Ureter (tissue), 1 donor: ENCODE measurements at places on chromosomes 12 and 14.

- no peak for DNase-seq
Measured at GRCh38 chr12:84329938-84330337, 582.7 kb downstream of the SLC6A15 start.

DNA sequence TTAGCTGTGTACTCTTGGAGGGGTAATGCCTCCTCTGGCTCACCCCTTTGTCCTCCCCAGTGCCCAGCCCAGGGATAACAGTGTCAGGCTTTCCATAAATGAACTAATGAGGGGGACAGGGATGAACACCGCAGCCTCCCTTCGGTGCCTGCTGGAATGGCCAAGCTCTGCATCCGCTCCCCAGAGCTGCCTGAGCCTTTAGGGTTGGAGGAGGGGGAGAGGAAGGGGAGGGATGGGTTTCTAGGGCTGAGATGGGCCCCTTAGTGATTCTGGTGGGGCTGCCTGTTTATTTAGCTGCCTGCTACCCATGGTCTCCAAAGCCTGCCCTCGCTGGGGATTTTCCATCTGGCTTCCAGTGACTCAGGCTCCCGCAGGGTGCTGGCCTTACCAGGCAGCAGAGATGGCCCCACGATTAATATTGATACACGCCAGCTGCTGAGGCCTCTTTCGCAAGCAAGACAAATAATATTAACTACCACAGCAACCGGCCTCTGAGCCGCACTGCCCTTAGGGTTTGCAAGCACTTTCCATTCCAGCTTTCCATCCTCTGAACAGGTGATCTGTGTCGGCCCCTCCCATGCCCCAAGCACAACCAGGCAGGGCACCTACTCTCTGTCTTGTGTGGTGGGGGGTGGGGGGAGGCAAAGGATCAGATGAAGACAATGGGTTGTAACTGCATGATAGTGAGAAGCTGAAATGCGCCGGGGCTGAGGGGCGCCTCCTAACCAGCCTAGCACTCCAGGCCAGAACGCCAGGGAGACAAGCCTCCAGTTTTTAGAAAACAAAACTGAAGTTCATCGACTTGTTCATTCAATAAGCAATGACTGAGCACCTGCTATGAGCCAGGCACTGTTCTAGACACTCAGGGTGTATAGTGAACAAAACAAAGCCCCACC, 56.7 kb downstream of the C14orf132 start:
- DNase-seq: peak; percentile 70

DNA sequence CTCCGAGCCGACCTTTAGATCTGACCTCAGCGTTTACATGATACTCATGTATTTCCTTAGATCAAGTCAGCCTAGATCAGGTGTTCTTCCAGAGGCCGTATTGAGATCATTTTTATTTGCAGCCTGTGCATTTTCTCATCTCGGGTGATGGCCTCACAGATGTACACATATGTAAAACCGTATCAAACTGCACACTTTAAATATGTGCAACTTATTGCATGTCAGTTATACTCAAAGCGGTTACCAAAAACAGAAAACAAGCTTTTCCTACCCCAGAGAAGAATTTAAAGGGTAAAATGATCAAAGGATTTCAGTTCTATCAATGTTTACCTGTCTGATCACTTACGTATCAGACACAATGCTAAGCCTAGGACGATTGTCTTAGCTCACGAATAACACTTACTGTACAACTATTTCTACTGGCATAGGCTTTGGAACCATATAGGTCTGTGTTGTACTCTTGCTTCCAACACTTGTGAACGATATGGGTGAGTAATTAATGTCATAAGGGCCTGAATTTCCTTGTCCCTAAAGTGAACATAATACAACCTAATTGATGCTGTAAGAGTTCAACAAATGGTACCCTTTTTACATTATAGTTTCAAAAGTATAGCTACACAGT, 628 bp upstream of the LLPH start:
- DNase-seq: no peak

DNA sequence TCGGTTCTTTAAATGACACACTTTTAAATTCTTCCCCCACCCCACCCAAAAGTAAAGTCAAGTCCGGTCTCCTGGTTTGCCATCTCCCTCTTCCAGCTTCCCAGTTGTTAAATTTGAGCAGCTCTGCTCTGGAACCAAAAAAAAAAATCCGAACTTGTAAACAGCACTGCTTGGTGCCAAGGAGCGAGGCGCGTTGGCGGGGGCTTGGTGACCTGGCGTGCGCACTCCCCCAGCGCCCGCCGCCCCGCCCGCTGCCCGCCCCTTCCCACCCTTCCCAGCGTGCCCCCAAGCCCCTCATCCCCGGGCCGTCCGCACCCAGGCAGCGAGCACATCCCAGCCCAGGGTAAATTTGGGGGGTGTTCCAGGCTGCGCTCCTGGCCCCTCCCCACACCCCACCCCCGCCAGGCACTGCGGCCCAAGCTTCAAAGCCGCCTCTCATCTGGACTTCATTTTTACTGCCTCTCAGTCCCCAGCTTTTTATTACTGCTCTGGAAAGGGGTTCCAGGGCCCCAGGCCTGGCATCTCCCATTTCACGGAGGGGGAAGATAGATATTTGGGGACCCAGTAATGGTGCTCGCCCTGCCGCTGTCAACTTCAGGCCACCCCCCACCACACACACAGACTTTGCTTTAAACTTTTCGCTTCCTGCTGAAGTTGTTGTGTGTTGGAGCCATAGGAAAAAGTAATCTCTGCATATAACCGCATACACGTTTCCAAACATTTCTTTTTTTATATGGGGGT, 11.7 kb upstream of the ITGB7 start:
- DNase-seq: no peak

DNA sequence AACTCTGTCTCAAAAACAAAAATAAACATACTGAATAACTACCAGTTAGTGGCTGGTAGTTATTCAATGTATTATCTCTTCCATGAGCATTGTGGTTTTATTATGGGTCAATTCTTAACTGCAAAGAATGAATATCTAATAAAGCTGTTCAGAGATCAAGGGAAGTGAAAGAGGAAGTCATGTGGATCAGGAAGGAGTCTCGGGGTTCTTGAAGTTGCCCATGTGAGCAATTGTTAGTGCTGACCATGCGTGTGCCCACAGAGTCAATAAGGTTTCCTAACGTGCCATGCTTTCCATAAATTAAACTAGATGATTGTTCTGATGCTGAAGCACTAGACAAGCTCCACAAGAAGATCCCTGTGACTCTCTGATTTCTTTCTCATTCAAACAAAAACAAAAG, 136.5 kb upstream of the CPSF6 start:
- DNase-seq: no peak

GRCh38 chr12:53328043-53328435, 6.6 kb upstream of the AAAS start:
- DNase-seq: no peak

DNA sequence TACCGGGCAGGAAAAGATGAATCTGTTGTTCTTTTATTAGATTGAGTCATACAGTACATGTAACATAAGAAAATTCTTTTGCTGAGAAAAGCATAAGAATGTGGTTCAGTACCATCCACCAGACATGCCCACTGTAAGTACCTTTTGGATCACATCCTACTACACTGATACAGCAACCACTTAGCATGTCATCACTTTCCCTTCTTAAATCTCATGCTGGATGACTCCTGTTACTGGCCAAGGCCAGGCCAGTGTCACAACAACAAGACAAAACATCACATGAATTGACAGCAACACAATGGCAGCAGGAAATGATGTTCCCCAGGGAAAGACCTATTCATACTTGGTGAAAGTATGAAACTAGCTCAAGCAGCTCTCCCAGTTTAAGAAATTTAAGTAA, 46.4 kb downstream of the STXBP6 start:
- DNase-seq: no peak

DNA sequence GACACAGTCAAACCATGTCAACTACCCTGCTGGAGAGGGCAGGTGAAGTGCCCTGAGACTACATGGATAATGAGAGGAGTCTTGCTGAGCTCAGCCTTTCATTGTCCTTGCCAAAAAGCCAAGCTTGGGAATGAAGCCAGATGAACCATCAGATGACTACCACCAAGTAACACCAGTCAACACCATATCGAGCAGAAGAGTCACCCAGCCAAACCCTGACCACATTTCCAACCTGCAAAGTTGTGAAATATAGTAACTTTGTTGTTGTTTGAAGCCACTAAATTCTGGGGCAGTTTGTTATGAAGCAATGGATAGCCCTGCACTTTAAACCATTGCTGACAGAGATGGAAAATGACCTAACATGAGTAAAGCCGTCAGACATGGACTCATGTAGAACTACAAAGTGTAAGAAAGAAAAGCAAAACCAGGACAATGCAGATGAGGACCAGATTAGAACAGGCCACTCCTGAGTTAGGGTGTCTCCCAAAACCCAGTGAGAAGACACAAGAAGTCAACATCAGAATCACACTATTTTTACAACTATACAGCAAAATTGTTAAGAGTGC, 12.5 kb upstream of the CRADD start:
- no peak for DNase-seq

DNA sequence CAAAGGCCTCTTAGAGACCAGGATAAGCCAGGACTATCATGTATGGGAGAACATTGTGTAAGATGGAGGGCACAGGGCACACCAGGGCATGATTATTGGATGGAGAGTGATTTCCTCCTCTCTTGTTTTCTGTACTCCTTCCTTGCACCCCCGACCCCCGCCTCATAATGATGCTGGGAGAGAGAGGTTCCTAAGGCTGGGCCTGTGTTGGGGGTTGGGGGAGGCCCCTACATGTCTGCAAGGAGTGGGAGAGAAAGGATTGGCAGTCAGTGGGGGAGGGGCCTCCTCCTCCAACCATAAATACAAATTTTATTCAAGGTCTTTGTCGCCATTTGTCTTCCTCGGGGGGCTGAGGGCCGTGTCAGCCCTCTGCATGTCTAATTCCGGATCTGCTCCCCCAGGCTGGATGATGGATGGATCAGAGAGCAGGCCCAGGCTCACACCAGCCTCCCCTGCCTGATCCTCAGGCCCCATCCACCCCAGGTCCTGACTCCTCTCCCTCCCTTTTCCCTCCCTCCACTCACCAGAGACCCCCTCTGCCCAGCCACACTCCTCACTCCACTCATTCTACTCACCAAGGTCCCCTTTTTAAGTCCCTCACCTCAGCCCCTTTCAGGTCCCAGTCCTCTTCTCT, 2.0 kb upstream of the C1QL4 start:
- DNase-seq: no peak

GRCh38 chr12:104662203-104662602, 205.5 kb downstream of the CHST11 start:
- no peak for DNase-seq

- no peak for DNase-seq
Measured at GRCh38 chr14:91348845-91349465, 68.7 kb downstream of the CCDC88C start.

DNA sequence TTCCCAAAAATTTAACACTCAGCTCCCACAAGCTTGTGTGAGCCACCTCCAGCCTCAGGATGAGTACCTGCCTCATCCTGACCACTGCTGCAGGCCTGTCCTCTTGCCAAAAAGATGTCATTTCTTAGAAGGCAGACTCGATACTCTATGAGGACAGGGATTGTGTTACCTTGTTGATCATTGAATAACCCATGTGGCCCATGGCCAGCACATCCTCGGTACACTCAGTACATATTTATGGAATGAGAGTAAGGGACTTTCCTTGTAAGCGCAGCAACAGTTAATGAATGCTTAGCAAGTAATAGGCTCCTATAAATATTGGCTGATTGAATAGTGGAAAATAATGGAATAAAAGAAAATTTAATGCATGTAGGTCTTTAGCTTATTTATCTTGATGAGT, 15.3 kb upstream of the DGLUCY start:
- DNase-seq: no peak

- DNase-seq: no peak
Measured at GRCh38 chr12:114732426-114733030, 48.6 kb upstream of the TBX3 start.

DNA sequence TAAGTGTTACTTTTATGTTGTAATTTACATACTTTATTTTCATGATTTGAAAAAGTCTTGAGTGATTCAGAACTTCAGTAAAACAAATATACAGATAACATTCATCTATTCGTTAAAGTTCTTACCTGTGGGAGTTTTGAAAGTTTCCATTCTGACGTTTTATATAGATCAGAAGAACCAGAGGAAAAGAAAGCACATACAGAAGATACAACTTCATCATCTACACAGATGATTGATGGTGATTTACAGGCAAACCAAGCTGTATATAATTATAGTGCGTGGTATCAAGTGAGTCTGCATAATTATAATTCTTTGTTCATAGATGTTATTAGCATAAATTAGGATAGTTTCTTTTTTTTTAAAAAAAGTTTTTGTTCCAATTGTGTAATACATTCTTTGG, 20.0 kb downstream of the FKBP3 start:
- no peak for DNase-seq

DNA sequence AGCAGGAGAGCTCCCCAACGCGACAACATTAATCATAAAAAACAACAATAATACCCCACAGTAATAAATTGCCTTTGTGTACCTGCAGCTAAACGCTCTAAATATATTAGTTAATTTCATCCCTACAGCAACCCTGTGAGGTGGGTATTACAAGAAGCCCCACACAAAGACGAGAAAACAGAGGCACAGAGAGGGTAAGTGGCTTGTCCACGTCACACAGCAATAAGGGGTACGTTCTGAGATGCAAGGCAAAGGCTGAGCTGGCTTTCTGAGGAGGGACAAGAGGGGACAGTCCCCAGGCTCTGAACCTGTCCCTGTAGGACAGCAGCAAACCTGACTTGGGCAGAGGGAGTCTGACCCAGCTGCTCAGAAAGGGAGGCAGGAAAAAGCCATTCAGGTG, 78.2 kb downstream of the NCOR2 start:
- DNase-seq: no peak

GRCh38 chr14:100727873-100728240, 1.2 kb downstream of the DLK1 start:
- DNase-seq: no peak

- no peak for DNase-seq
Measured at GRCh38 chr12:113658006-113658655, 186.5 kb upstream of the LHX5 start.

DNA sequence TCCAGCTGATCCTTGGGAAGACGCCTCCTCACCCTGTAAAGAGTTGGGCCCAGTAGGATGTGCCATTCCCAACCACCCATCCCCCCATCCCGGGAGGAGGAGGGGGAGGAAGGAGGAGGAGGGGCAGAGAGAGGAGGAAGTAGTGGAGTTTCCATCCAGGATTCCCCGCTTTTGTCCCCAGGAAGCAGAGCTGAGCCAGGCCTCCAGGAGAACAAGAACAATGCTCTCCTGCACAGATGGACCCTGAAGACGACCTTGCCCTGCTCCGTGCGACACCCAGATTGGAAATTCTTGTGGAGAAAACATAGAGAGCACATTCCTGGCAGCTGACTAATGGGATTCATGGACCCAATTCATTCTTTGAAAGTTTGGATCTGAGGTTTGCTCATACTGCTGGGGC, 132.3 kb upstream of the CRY1 start:
- no peak for DNase-seq

GRCh38 chr12:113262710-113263109, 41.4 kb downstream of the TPCN1 start:
- DNase-seq: no peak

GRCh38 chr14:100282766-100283419, 23.4 kb downstream of the SLC25A29 start:
- no peak for DNase-seq
